Suprapubic skin (tissue), 4 donors: ENCODE measurements at places on chromosomes 13 and 19. TPM values are rescaled to one million over a fixed set of nuclear protein-coding genes. Genes with fewer than 3 reads are reported as not detected.

Gene FTL
- 1,582 TPM for total RNA-seq

Gene OCEL1
- 9.7 TPM for total RNA-seq

Gene SCGB2B2
- total RNA-seq = 0.18 TPM

Gene PIBF1
- total RNA-seq = 10.4 TPM

Gene RNF113B
- total RNA-seq = not detected

Gene CABP5
- total RNA-seq = not detected

Gene C1QTNF9B
- not detected for total RNA-seq
